ENCODE measurements at places on chromosomes 1 and 21. TPM values are rescaled to one million over a fixed set of nuclear protein-coding genes. Genes with fewer than 3 reads are reported as not detected.
A peak's percentile ranks its signal among the peaks of the same experiment; 100 is the strongest.

DNA sequence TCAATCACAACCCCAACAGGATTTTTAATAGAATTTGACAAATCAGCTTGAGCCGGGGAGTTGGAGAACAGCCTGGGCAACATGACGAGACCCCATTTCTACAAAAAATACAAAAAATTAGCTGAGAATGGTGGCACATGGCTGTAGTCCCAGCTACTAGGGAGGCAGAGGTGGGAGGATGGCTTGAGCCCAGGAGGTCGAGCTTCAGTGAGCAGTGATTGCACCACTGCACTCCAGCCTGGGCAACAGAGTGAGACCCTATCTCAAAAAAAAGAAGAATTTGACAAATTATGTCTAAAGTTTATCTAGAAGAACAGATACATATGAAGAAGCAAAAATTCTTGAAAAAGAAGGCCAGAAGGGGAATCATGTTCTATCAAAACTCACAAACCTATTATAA lies 43.2 kb downstream of the FRRS1 start:
- no peak for DNase-seq

GRCh38 chr1:36206323-36206858 lies 17.9 kb upstream of the THRAP3 start:
- DNase-seq = no peak

DNA sequence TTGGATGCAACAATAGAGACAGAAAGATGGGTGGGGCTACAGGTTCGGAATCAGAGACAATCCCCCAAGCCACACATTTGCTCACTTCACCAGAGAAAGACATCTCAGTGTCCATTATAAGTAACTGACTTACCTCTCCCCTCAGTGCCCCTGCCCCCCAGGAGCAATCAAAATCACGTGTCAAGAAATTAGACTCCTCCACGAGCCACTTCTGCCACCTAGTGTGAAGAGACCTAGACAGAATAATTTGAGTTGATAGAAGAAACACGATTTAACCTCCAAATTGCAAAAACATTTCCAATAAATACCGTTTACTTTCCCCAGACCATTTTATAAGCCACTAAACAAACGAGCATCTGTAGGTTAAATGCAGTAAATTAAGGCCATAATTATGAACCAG lies 123.2 kb downstream of the SLC30A10 start:
- DNase-seq = no peak

Gene MAPKAPK2
- total RNA-seq = 85.8 TPM

DNA sequence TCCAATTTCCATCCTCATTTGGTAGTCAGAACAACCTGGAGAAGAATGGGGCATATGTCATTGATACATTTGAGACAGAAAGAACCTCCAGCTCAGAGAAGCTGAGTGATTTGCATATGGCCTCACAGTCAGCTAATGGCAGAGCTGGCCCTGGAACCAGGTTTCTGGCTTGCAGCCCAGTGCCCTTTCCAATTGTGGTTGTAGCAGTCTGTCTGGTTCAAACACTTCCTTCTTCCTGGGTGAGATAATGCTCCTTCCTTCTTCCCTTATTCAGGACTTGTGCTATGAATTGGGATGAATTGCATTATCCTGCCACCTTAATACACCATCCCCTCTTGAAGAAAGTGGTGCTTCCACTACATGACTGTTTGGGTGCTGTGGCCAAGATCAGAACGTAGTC lies 24.2 kb downstream of the SLC5A9 start:
- DNase-seq = no peak

DNA sequence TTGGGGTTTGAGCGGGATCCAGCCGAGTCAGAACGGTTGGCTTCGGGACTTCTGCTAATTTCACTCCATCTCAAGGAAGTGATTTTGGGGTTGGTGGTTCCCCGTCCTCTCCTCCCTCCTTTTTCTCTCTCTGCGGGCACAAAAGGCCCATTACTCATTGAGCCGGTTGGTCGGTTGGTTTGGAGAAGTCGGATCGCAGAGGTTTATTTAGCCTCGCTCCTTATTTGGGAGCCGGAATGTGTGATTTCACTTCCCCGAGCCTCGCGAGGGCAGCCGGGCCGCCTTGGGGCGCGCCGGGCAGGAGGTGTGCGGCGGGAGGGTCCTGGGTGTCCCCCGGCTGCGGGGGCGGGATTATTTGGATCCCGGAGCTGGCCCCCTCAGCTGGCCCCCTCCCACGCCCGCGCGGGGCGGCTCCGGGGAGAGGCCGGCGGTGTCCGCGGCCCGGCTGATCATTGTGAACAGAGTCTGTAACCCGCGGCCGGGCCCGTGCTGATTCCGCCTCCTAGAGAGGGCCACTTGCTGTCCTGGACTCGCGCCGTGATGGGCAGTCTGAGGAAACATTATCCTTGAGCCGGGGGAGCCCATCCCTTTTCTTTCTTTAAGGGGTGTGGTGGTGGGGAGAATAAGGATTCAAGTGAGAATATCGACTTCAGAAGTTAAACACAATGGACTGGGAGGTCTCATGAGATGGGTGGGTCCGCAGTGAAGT lies 1.2 kb downstream of the MAPKAPK2 start:
- peak; percentile 76 for DNase-seq

- DNase-seq = no peak
Measured at GRCh38 chr1:54069791-54070170, 16.4 kb downstream of the TCEANC2 start.

DNA sequence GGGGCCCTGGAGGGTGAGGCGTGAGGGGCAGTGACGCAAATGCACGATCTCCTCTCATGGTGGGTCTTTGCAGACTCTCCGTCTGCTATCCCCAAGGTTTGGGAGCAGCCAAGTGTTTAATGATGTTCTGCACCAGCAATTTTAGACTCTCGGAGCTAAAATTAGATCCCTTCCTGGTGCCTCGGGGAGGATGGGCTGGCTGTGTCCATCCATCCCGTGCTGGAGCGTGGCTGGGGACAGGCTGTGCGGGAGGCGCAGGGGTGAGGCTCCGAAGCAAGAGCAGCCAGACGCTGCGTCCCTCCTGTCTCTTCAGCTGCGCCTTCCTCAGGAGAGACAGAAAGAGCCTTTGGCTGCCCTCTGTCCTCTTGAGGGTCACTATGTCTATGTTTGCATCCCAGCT lies 387.6 kb downstream of the CAMTA1 start:
- DNase-seq = no peak

DNA sequence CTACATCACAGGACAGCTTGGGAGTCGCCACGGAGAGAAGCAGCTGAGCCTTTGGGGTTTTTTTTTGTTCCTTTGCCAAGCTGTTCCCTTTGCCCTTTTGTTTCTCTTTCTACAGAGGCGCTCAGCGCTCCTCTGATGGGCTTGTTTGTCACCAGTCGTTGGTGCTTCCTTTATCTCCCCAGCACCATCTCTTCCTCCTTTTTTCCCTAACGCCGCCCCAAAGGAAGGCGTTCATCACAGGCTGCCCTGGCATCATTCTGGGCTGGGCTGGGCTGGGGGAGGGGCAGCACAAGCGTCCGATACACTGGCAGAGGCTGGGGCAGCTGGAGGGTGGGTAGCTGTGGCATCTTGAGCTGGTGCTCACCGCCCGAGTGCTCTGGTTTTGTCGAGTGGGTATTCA lies 10.5 kb downstream of the IGSF21 start:
- no peak for DNase-seq

Data from B cell (primary cell).